Right lung (tissue), 10 donors: ENCODE measurements at places on chromosomes 16 and 17. TPM values are rescaled to one million over a fixed set of nuclear protein-coding genes. Genes with fewer than 3 reads are reported as not detected.

Gene C17orf67
- 3.9 TPM for polyA plus RNA-seq

DNA sequence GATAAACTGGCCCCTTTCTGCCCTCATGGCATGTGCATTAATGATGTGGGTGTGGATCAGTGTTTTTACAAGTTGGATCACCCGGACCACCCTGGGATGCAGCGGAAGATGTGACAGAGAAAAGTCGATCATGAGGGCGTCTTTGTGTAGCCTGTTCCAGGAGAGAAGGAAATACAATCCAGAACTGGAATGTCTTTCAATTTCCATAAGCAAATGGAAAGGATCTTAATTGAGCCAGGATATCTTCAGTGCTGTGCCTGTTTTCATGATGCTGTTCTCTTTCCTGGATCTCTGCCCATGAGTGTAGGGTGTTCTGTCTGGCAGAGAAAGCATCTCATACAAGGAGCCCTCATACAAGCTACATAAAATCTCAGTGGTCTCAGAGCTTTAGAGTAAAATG lies 481.4 kb downstream of the XYLT1 start:
- DNase-seq: no peak

DNA sequence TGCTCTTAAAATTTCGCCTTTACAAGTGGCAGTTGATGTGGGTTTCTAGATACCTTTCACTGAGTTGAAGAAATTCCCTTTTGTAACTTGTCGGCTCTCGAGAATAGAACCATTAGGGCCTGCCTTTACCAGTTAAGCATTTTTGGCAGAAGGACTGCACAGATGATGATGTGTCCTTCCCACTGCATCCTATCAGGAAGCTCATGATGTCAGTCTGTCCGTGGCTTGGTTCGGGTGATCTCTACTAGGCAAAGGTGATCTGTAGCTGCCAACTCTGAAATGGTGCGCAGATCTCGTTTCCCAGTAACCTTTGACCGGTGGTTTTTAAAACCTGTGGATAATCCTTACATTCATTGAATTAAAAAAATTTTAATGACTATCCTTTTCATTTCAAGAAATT lies 49.7 kb downstream of the ZNRF1 start:
- no peak for DNase-seq

GRCh38 chr17:46894476-46895151 lies 28.3 kb upstream of the GOSR2 start:
- DNase-seq: peak; percentile 29

GRCh38 chr16:60199150-60199549 lies 1465.0 kb upstream of the GOT2 start:
- DNase-seq: no peak

Gene NDE1
- polyA plus RNA-seq: 52.5 TPM

DNA sequence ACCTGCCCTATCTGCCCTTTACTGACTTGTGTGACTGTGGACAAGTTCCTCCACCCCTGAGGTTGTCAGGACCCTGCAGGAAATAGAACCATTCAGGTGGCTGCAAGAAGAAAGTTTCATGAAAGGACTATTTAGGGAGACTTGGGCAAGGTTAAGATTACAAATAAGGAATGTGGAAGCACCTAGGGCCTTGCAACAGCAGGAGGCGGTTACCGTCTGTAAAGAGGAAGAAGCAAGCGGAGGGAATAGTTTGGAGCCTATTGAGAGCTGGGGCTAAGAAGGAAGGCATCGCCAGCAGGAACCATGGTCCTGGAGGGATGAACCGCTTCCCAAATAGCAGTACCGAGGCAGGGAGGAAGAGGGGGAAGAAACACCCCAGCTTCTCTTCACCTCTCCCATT lies 132.4 kb downstream of the PRKCB start:
- no peak for DNase-seq

DNA sequence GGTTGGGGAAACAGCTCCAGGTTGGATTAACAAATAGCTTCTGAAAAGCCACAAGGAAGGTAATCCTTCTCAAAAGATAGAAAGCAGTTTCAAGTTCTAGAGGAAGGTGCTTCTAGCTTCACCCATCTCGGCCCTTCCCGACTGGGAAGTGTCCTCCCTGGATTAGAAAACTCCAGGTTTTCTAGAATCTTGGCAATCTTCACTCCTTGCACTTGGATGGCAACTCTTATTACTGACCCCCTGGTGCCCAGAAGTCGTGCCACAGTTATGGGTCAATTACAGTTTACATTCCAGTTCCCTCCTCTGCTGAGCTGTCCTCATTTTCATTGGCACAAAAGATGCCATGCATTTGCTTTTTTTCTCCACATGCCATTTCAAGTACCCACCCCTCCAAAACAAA lies 65.6 kb downstream of the SMG6 start:
- DNase-seq: no peak

- no peak for DNase-seq
Measured at GRCh38 chr17:28904800-28905199, 1.9 kb upstream of the DHRS13 start.

DNA sequence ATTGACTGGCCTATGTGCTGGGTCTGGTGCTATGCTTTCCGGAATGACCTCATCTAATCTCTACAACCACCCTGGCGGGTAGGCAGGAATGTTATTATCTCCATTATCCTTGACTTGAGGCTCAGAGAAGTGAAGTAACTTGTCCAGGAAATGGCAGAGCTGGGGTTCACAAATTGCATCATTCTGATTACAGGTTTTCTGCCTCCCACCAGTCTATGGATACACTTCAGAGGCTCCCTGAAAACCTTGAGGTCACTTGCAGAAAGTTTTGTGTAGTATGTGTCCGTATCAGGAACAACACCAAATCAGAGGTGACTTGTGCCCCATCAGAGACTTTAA lies 19.1 kb downstream of the NOD2 start:
- no peak for DNase-seq
